ENCODE measurements at places on chromosomes 4 and X.

GRCh38 chr4:147587041-147587440, 30.2 kb upstream of the TMEM184C start:
- DNase-seq: no peak

DNA sequence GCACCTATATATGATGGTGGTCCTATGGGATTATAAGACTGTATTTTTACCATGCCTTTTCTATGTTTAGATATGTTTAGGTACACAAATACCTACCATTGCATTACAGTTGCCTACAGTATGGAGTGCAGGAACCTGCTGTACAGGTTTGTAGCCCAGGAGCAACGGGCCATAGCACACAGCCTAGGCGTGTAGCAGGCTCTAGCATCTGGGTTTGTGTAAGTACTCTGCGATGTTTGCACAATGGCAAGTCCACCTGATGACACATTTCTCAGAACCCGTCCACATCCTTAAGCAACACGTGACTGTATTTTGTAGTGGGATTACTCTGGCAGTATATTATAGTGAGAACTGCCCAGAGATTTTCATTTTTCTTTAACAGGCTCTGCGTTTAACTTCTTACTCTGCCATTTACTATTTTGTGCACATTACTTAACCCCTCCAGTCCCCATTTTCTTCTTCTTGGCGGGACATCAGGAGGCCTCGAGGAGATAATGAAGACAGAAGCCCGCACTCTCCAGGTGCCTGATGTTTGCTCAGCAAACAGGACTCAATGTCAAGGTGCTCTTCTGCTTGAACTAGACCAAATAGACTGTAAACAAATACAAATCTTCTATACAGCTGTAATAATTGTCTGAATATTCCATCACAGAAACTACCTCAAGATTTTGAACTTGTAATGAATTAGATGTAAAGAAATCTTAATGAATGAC, 102.0 kb upstream of the PDLIM3 start:
- no peak for DNase-seq

- DNase-seq: no peak
Observed at GRCh38 chr4:13327991-13328390, 156.1 kb downstream of the RAB28 start.

- DNase-seq: no peak
Observed at GRCh38 chrX:4764888-4765287, 1051.4 kb upstream of the PRKX start.

- DNase-seq: no peak
Observed at GRCh38 chrX:19955306-19955705, 35.6 kb downstream of the BCLAF3 start.

DNA sequence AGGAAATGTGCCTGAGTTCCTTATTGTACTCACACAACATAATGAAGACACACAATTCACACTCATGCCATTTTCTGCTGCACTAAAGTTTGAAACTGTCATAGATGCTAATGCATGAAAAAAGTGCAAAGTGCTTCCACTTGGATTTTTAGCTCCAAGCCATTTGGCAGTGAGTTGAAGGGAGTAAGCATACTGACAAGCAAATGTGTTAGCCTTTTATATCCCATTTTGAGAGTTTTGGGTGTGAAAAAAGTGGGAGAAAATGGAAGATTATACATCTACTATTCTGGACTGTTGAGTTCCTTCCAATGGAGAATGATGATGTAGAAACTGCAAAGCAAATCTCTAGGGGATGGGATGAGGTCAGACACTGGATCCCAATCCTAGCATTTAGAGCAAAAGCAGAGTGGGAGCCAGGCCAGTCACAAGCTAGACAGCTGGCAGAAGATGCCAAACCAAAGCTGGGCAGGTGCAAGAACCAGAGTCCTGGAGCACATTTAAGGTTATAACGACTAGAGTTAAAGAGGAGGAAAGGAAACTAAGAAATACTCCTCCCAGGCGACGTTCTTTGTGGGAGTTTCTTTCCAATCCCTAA, 216.8 kb downstream of the FBXO8 start:
- DNase-seq: no peak

- DNase-seq: peak; percentile 90
Observed at GRCh38 chr4:185598846-185599552, 63.7 kb upstream of the PDLIM3 start.

DNA sequence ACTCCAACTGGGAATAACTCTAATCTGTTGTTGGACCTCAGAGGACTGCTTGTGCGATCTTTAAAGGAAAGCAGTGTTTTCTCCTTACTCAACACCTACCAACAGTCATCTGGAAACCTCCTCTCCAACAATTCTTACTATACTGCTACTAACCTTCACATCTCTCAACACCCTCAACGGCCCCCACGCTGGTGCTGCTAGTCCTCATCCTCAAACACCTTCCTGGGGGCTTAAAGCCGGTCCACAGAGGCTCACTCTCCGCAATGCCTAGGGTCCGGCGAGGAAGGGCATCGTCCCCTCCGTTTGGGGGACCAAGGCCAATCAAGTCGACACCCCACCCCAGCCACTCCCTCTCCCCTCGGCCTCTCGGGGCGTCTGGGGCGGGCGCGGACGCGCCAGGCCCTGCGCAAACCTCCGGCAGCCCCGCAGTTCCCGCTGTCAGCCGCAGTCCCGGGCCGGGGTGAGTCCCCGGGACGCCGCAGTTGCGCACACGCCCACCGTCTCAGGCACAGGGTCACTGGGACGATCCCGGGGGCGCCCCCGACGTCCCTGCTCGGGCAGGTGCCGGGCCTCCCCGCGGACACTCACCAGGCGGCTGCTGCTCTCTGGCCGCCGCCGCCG, 418 bp downstream of the TAB3 start:
- peak; percentile 27 for DNase-seq

DNA sequence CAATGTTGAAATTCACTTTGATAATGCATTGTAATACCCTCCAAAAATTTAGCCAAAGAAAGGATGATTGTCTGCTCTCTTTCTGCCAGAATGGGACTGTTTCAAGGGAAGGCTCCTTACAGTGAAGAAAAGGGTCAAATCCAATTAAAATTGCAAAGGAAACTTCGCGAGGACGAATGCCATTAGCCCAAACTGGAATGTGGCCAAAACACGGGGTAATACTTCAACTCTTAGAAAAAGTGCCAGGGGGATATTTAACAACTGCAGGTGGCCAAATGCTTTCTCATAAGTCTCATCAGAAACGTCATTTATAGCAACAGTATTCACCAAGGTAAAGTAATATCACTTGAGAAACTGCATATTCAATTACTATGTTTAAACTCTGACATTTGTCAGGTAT, 29.0 kb downstream of the NKX3-2 start:
- DNase-seq: no peak

DNA sequence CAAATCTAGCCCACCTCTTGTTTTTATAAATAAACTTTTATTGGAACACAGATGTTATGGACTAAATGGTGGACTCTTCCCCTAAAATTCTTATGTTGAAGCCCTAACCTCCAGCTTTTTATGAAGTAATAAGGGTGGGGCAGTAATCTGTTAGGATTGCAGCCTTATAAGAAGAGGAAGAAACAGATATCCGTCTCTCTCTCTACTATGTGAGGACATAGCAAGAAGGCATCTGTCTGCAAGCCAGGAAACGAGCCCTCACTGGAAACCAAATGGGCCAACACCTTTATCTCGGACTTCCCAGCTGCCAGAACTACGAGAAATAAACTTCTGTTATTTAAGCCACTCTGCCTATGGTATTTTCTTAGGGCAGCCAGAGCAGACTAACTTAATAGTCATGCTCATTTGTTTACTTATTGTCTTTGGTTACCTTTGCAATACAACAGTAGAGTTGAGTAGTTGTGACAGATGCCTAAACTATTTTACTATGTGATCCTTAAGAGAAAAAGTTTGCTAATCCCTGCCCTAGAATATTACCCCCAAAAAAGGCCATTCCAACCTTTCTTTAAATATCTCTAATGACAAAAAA, 67.4 kb downstream of the MANBA start:
- DNase-seq: no peak

DNA sequence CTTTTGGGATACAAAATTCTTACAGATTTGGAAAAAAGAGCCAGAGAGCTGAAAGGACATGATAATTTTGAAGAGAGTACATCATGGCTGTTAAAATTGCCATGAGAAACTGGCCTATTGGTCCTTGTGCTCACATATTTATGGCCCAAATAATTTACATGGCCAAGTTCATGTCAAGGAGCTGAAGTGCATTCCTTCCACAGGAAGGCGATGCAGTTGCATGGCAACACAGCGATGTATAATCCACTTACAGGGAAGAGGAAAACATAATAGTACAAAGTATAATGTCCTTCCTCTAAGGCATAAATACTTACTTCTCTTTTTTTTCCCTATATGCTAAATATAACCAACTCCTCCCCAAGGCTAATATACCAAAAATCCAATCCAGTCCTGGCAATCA, 914.5 kb upstream of the AGA start:
- DNase-seq: no peak

DNA sequence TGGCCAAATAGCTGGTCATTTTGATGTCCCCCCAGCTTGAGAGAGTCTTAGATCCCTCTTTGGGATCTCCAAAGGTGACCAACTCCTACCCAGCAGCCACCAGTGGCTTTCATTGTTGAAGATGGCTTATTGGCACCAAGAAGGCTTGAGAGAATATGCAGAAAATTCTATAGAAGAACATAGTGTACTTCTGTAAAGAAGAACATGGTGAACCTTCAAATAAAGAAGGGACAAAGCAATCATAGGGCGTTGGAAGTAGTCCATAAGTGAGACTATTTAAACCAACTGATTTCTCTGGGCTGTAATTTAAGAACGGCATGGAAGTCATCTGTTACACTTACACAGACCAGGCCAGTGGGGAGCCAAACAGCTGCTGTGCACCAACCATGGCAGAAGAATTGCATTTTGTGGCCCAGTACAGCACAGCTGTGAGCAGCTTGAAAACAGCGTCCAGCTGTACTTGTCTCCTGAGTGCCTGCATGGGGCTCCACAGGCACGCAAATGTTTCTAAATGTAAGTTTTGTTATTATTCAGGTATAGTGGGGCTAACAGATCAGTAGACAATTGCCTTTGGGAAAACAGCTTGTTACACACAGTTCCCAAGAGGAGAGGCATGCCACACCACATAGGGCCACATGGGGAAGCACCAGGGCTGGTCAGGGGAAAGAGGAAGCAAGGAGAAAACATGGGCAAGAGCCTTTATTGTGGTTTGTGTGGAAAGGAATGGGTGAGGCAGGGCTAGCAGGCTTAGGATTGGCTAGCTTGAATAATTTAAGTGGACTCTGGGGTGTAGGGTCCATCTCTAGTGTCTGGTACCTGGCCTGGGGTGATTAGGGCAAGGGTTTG, 125.0 kb downstream of the ARHGAP6 start:
- DNase-seq: no peak

GRCh38 chrX:39896951-39897740, 200.6 kb downstream of the BCOR start:
- DNase-seq: no peak

- DNase-seq: no peak
Observed at GRCh38 chr4:120018786-120019185, 47.9 kb downstream of the MAD2L1 start.

GRCh38 chr4:185991770-185992169, 77.2 kb upstream of the TLR3 start:
- no peak for DNase-seq

- no peak for DNase-seq
Observed at GRCh38 chr4:24846716-24847115, 51.3 kb downstream of the SOD3 start.

DNA sequence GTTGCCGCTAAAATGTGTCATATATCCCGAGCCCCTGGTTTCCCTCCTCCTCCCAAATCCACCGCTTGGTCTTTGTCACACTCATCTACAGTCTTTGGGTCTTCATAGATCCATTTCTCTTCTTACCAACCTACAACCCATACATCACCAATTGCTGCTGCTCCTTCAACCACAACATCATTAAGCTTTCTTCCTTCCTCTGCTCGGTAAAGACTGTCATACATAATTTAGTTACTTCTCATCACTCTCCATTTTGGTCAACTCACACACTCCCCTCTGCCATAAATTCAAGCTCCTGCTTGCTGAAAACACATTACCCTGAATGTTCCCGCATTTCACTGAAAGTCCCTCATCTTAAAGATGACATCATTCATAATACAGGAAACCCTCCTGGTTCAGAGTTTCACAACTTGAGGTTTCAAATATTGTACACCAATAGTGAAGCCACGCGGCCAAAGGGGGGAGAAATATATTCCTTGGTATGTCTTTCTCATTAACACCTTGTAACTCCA, 1.7 kb upstream of the DCTD start:
- no peak for DNase-seq

- no peak for DNase-seq
Observed at GRCh38 chr4:10053635-10054453, 32.5 kb upstream of the SLC2A9 start.

DNA sequence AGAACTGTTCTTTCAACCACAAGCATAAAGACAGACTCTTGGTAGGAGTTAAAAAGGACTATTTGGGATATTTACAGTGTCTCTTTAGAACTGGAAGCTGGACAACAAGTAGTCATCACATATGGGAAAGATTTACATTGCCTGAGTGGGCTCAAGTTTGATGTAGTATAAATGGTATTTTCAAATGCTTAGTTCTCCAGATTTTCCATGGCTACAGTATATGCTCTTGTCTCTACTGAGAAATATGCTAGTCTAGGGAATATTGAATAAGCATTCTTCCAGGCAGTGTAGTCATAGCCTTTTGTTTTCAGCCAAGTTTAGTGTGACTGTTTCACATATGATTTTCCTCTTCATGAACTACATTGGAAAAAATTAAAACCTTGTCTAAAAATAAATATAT, 315.6 kb downstream of the ARHGAP24 start:
- DNase-seq: no peak

DNA sequence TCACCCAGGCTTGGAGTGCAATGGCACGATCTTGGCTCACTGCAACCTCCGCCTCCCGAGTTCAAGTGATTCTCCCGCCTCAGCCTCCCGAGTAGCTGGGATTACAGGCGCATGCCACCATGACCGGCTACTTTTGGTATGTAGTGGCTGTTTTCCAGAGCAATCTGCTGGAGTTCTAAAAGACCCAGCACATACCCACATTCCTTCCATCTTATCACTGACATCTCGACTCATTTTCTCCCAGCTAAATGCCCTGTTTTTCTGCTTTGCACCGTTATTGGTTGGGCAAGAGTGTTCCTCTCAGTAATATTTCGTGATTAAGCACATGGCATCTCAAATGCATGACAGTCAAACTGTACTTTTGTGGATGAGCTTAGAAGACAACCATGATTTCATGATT, 53.7 kb downstream of the PRKX start:
- DNase-seq: no peak

DNA sequence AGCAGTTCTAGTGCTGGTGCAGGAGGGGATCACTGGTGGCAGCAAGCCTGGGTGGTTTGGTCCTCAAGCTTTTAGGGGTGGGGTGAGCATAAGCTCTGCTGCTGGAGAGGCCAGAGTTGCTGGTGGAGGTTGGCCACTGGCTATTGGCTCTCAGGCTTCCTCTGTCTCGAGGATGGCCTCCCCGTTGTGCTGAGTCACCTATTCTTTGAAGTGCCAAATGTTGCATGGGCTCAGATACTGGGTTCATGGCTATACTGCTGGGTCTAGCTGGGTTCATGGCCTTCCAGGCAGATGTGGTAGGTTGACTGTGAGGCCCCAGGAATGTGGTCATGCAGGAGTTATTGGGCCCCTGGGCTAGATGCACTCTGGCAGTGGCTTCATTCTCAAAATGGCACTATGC, 466.3 kb downstream of the NAF1 start:
- no peak for DNase-seq
